Fibroblast of villous mesenchyme (primary cell): ENCODE measurements at places on chromosomes 6 and 20. TPM values are rescaled to one million over a fixed set of nuclear protein-coding genes. Genes with fewer than 3 reads are reported as not detected.

DNA sequence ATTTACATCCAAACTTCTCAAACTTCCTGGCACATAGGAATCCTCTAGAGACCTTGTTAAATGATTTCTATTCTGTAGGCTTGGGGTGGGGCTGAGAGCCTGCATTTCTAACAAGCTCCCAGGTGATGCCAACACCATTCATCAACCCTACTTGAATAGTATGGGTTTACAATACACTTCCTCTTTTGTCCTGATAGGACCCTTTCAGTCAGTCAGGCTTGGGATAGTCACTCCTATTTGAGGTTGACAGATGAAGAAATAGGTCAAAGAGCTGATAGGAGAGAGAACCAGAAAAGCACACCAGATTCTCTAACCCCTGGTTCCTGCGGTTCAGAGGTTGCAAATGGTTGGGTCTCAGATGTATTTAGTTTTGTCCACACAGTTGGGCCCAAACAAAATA lies 273.4 kb downstream of the TSHZ2 start:
- DNase-seq = no peak

DNA sequence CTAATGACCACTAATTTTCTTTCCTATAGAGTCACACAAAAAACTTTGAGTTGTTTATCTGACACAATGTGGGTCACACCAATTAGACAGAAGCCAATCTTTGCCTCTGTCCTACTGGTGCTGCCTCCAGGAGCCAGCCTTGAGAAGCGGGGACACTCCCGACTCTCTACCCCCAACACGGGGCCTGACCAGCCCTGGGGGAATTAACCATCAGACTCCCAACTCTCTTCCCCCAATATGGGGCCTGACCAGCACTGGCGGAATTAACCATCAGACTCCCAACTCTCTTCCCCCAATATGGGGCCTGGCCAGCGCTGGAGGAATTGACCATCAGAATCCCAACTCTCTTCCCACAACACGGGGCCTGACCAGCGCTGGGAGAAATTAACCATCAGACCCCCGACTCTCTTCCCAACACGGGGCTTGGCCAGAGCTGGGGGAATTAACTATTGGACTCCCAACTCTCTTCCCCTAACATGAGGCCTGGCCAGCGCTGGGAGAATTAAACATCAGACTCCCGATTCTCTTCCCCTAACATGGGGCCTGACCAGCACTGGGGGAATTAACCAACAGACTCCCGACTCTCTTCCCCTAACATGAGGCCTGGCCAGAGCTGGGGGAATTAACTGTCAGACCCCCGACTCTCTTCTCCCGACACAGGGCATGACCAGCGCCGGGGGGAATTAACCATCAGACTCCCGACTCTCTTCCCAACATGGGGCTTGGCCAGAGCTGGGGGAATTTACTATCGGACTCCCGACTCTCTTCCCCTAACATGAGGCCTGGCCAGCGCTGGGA lies 12.5 kb downstream of the CST7 start:
- no peak for DNase-seq

MKKS gene
- total RNA-seq = 3.5 and 9.1 TPM in 2 replicates

BAG2 gene
- 17.7 and 32.8 TPM in 2 replicates for total RNA-seq

DNAH8 gene
- under 0.01 and 0.32 TPM in 2 replicates for total RNA-seq
